Activated CD4-positive, alpha-beta T cell treated with anti-CD3 and anti-CD28 coated beads for 1 hour (primary cell): ENCODE measurements at places on chromosomes 4 and X.

DNA sequence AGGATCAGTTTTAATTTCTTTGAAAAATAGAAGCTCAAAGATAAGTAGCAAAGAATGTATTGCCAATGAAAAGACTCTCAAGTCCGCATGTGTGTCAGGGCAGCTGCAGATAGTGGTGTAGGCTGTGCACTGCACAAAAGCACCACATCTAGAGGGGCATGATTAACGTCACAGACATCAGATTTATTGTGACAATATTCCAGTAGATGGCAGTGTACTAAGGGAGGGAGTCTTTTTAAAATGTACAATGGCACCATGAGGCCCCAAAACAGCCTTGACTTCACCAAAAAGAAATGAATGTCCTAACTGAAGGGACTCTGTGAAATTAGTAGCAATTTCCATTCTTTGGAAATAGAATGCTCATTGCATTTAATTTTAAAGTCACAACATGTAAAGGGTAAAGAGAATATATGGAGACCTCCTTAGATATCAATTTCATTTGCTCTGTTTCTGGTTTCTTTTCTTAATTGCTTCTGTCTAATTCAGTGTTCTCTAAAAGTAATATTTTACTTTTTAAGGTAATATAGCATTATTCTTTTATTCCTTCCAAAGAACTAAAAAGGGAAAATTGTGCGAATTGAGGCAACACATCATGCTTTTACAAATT, 98.4 kb downstream of the ZNF827 start:
- no peak for DNase-seq

GRCh38 chr4:153651587-153651986, 32.5 kb upstream of the TLR2 start:
- DNase-seq: peak; percentile 29

GRCh38 chr4:33306131-33306530, 2586.0 kb downstream of the PCDH7 start:
- DNase-seq: no peak

- no peak for DNase-seq
Observed at GRCh38 chr4:153785910-153786721, 2.8 kb downstream of the SFRP2 start.

- DNase-seq: no peak
Observed at GRCh38 chr4:61397174-61397573, 197.0 kb downstream of the ADGRL3 start.

- DNase-seq: no peak
Observed at GRCh38 chr4:113106108-113106507, 56.7 kb downstream of the ANK2 start.

- DNase-seq: no peak
Observed at GRCh38 chrX:26138274-26138673, at the start of gene MAGEB18. TSS of gene MAGEB18 (plus strand) at chrX:26138343. CDS start at chrX:26138986, 643 bp downstream.

DNA sequence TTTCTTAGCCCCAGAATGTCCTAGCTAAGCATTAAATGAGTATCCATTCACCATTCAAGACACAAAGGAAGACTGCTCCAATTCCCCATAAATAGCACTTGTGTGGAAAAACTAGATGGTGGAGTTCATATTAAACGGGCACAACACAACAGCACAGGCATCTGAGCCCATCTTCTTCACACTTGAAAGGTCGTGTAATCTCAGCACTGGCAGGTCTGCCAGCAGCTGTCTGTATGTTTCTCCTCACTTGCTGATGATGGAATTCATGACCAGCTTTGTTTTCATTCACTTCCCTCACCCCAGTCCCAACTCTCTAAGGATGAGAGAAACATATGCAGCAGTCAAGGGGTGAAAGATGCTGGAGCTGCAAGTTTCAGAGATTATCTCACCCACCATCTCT, 148.7 kb downstream of the AFAP1 start:
- no peak for DNase-seq

GRCh38 chr4:126633306-126633705, 999.5 kb upstream of the INTU start:
- DNase-seq: no peak

GRCh38 chrX:71618303-71618721, at the start of gene CXCR3:
TSS of gene CXCR3 (minus strand) at chrX:71618511. CDS start at chrX:71618449, 62 bp downstream.
- DNase-seq: peak; percentile 22

- DNase-seq: no peak
Observed at GRCh38 chr4:26884486-26884988, 23.9 kb downstream of the STIM2 start.

- no peak for DNase-seq
Observed at GRCh38 chrX:43064096-43064495, 286.1 kb upstream of the PPP1R2C start.

DNA sequence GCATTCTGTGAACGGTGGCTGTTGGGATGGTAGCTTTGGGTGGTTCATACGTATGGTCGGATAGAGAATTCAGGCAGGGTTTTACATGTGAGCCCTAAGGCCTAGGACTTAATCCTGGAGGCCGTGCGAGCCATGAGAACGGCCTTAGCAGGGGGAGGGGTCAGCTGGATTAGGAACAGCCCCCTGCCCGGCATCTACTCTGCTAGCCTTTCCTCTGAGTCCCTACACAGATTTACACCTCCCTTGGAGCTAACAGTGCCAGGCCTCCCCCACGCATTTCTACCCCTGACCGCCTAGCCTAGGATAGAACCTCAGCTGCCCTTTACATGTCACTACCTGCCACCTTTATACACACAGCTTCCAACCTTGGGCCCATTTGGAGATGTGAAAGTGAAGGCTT, 7.1 kb downstream of the PRAF2 start:
- DNase-seq: no peak

DNA sequence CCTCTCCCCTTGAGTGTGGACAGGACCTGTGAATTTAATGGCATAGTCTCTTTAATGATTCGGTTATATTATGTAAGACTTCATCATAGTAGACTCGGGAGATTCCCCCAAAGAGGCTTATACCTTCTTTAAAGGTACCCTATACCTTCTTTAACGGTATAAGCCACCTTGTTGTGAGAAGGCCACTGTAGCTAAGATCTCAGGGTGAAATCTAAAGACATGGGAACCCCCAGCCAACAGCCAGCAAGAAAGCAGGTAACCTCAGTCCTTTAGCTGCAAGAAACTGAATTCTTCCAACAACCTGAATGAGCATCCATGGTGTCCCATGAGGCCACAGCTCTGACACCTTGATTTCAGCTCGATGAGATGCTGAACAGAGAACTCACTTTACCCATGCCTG, 931 bp downstream of the DDX60 start:
- peak; percentile 17 for DNase-seq

GRCh38 chr4:74503580-74503979, 58.6 kb downstream of the AREG start:
- no peak for DNase-seq

DNA sequence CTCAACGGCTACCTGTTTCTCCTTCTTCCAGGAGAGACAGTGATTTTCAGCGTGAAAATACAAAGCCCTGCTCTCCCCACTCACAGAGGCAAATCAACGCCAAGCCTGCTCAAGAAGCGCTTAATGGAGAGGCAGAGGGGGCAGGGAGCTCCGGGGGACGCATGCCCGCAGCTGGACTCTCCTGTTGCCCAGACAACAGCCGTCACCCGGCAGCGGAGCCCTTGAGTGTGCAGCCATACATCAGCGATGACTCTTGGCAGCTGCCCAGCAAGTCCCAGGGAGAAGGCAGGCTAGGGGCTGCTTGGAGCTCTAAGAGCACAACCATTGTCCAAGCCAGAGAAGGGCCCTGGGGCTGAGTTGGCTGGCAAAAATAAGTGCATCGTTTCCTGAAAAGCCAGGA, 71.0 kb upstream of the AFAP1 start:
- DNase-seq: no peak

DNA sequence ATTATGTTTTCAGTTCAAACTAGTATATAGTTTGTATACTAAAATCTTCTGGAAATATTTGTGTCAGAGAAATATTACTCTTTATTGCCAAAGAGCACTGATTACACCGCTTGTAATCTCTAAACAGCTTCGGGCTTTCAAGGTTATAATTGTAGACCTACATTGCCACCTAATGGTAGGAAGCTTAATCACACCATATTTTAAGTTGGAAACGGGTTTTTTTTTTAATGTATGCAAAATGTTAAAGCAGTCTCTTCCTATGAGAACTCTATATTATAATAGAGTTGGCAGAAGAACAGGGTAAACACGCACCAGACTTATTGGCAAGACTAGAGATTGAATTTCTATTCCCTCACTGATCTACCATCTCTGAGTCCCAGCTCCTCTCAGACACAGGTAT, 19.5 kb upstream of the NFXL1 start:
- no peak for DNase-seq

- no peak for DNase-seq
Observed at GRCh38 chrX:24424948-24425347, 40.1 kb upstream of the PDK3 start.

DNA sequence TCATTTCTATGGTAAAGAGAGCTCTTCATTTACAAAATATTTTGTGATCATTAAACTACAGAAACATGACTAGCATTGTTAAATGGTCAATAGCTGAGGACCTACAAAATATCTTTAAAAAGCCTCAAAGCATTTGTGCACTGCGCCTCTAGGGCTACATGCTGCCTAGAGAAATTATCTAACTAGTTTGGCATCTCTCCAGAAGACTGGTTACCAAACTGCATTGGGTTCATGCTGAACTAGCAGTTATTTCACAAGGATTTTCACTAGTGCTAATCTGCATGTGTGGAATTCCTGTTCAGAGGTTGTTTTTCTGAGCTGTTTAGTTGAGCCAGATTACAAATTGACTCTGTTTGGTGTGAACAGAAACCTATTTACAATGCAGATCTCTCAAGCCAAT, 58.5 kb upstream of the PITX2 start:
- DNase-seq: no peak
